ENCODE measurements at places on chromosomes 2 and 18.

GRCh38 chr18:60987963-60988362 is 345.3 kb upstream of the CDH20 start:
- no peak for DNase-seq

DNA sequence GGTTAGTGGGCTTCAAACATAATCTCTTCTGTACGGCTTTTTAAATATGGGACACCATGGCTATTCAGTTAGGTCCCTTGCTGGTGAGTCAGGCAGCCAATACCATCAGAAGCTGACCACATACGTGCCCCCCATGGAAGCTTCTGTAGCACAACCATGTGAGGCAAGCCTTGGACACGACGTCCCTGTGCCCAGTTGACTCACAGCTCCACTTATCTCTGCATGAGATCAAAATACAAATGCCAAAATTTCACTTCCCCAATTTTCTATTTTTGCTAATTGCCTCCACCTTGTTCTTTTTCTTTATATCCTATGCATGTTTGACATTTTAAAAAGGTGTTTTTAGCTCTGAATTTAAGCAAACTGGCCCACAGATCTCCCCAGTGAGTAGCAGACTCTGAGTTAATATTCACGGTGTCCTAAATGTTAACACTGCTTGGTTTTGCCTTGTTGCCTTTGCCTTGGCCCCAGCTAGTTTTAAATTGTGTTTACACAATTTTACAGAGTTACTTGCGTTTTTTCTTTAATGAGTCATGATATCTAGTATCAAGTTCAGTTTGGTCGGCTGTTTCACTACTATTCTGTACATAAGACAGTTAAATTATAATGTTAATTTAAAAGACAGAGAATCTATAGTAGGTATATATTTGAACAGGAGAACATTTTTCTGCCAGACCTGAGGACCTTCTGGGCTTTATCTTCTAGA is 77.5 kb downstream of the CDCA7 start:
- DNase-seq, result peak; percentile 47

DNA sequence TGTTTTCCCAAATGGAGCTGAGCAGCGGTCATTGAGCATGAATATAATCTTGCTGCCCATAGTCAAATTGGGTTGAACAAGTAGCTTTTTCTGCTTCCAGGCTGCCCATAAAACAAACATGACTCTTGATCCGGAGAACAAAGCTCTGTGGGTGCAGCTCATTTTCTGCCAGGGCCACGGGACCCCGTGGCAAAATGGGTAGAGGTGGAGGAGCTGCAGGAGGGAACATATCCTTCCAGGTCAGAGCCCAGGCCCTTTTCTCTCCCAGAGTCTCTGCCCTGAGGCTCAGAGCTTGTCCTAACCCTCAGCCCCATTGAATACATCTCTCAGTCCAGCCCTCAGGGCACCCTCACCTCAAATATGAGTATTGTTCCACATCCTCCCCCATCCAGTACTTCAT is 151.6 kb upstream of the TWIST2 start:
- no peak for DNase-seq

DNA sequence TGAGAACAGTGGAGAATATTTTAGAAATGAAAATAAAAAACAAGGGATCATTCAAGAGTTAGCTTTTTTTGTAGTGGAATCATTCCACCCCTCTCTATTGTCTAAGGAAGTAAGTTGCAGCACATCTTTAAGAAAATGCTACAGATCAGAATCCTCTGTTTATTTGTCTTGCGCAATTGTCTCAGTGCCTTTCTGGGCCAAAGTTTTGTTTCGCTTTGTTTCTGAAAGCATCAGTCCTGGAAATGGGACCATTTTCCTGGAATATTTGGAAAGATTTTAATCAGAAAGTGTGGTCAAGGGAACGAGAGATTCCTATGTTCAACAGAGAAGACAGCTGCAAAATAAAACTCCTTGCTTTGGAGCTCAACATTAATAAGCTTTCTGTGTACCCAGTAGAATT is 74.0 kb downstream of the NRXN1 start:
- no peak for DNase-seq

- no peak for DNase-seq
Measured at GRCh38 chr18:23560186-23560585, 26.1 kb downstream of the NPC1 start.

DNA sequence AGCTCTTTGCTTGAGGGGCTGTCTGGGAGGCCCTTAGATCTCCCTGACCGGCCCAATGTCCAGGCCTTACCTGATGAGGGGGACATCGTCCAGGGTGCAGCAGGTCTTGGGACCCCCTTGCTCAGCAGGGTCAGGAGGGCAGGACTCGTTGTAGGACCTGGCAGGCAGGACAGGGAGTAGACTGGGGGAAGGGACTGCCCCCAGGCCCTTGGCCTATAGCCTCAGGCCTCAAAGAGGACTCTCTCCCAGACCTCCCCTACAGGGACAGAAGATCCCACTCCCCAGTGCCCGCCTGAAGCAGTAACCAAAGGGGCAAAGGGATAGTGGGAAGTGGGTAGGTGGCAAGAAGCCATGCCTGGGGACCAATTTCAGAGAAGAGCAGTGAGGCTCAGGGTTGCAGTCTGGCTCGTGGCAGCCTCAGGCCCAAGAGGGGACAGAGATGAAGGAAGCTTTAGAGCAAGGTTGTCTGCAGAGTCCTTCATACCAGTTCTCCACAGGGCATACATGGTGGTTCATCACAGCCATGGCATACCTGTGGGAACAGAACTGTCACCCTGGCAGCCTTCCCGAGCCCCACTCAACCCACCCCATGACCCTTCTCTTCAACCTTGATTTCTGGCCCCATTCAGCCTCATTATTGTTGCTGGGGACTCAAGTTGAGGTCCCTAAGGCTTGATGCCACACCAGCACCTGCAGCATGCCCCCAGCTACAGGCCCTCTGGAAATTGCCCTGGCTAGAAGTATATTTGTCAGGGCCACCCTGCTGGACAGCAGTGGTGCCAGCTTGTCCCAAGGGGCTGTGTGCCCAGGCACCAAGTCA is 1.3 kb downstream of the TMEM150A start:
- no peak for DNase-seq

DNA sequence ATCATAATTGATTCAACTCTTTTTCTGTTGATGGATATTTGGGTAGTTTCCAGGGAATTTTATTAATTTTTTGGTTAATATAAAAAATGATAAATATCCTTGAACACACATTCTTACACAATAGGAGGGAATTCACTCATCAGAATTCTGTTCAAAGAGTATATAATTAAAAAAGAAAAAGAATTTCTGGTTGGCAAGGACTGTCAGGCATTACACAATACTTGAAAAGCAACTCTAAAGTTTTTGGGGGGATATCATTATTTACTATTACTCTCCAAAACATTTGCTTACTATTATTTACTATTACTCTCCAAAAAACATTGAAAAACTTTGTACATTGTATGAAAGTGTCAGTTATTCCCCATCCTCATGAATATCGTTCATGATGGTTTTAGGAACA is 38.0 kb downstream of the G6PC2 start:
- no peak for DNase-seq

DNA sequence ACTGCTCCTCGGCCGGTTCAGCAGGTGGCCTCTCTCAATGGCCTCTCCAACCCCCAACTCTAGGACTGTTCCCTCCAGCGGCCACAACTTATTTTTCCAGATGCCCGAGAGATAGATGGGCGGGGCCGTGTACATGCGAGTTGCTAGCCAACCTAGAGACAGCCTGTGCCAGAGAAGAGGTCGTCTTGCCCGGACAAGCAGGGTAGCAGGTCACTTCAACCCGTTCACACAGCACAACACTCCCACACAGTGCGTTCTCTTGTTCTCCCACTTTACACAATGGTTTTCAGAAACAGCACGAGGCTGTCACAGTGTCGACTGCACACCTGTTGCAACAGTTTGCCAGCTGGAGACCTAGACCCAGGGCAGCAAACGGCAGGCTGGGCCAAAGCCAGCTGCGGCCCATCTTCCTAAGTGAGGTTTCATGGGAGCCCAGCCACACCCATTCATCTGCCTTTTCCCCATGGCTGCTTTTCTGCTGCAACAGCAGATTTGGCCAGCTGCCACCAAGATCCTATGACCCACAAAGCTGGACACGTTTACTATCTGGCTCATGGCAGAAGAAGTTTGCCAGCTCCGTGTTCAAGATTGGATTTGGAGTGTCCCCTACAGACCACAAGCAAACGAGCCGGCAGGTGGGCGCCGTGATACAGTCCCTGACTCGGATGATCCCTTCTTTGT is 7.3 kb upstream of the PRLH start:
- DNase-seq, result no peak

GRCh38 chr2:169964740-169965139 is 137.5 kb downstream of the UBR3 start:
- no peak for DNase-seq

GRCh38 chr18:34158881-34159690 is 65.6 kb downstream of the NOL4 start:
- DNase-seq, result no peak

- no peak for DNase-seq
Measured at GRCh38 chr2:217897091-217897715, 105.6 kb downstream of the TNS1 start.

- DNase-seq, result no peak
Measured at GRCh38 chr18:7657050-7657449, 89.9 kb downstream of the PTPRM start.

DNA sequence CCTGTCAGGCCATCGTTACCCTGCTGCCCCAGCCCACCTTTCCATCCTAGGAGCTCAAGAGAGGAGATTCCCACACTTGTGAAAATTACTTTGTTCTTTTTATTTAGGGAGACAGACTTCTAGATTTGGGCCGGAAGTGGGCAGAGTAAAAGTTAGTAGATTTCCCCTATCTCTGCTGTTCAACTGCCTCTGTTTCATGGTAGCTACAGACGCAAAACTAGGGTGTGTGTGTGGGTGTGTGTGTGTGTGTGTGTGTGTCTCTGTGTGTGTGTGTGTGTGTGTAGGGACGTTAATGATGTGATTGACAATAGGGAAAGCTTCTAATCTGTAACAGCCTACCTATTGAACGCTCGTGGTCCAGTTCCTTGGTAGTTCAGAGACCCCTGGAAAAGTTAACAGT is 438 bp downstream of the PSMA8 start:
- no peak for DNase-seq

GRCh38 chr18:79379931-79380815 is 15.6 kb upstream of the NFATC1 start:
- no peak for DNase-seq

- no peak for DNase-seq
Measured at GRCh38 chr18:76657911-76658470, 162.9 kb upstream of the ZNF516 start.

DNA sequence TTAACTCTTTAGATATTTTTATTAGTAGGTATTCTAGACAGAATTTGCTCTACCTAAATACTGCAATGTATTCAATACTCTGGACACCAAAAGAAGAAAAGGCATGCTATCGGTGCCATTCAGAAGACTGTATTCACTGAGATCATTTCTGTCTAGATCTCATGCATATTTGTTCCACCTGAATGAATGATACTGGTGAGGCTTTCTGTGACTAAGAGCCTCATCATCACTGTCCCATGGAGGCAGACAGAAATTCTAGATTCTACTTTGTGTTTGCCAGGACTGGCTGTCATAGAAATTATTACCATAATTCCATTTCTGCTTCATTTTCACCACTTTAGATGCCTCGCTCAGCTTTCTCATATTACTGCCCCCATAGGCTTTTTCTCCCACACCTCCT is 340.7 kb downstream of the MBD2 start:
- DNase-seq, result no peak

- DNase-seq, result peak; percentile 94
Measured at GRCh38 chr2:105873721-105874120, 129.0 kb downstream of the NCK2 start.

GRCh38 chr2:101509499-101510284 is 34.8 kb upstream of the RFX8 start:
- peak; percentile 79 for DNase-seq

DNA sequence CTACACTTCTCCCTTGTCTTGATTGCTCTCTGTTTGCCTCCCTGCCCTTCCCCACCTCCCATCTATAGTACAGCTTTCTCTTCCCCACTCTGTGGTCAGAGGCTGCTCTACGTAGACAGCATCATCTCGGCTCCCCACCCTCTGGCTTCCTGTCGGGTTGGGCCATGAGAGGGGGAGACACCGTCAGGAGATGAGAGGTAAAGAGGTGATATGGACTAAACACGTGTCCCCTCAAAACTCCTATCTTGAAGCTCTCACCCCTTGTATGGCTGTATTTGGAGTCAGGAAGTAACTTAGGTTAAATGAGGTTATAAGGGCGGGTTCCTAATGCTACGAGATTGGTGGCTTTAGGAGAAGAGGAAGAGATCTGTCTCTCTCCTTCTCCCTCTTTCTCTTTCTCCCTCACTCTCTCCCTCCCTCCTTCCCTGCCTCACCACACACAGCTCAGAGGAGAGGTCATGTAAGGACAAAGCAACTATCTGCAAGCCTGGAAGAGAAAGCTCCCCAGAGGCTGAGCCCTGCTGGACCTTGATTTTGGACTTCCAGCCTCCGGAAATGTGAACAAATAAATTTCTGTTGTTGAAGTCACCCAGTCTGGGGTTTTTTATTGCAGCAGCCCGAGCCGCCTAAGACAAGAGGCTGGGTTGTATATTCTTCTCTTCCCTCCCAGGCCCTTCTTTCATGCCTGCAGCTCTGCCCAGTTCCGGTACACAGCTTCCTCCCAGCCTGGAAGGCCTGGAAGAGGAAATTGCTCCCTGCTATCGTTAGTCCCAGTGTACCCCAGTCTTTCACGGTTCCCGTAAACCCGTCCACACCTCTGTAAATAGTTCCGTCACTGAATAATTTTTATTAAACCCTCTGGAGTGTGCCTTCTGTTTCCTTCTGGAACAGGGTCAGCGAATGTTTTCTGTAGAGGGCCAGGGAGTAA is 138.0 kb downstream of the AKAIN1 start:
- DNase-seq, result peak; percentile 19

- no peak for DNase-seq
Measured at GRCh38 chr2:210541290-210541902, 15.0 kb upstream of the CPS1 start.

GRCh38 chr2:8229546-8229986 is 452.3 kb upstream of the ID2 start:
- DNase-seq, result peak; percentile 73

GRCh38 chr2:173997269-173997668 is 32.1 kb upstream of the SP3 start:
- peak; percentile 95 for DNase-seq

GRCh38 chr2:10329880-10330699 is 27.4 kb downstream of the HPCAL1 start:
- DNase-seq, result no peak

DNA sequence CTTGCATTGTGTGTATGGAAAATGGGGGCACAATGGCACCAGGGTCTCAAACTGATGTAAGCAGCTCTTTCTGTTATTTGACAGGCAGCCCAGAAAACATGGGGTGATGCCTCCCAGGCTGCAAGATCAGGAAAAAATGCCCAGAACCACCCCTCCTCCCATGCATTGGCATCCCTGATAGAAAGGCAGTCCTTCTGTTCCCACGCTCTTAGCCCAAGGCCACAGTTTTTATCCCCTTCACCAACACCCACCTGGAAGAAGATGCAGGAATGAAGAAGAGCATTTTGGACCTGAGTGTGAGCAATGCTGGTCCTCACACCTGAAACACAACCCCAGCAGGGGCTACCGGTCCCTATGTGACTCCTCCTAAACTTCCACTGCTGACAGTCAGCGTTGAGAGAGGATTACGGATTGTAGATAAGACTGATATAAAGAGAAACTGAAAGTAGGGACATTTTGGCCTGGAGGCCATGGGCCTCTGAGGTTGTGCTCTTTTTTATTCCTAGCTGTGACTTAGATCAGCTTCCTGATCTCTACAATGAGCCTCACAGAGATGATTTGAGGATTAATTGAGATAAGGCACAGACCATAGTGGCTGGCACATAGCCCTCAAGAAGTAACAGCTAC is 386.0 kb upstream of the ATP5MC3 start:
- DNase-seq, result peak; percentile 17

GRCh38 chr2:231425291-231425810 is 29.8 kb downstream of the B3GNT7 start:
- DNase-seq, result no peak

- no peak for DNase-seq
Measured at GRCh38 chr2:214489702-214490101, 78.8 kb downstream of the VWC2L start.
